Stimulated activated CD8-positive, alpha-beta memory T cell treated with anti-CD3 and anti-CD28 coated beads, Interleukin-7, amount 100 ng/mL, for 1 hour (primary cell): ENCODE measurements at places on chromosomes 1 and 21.

GRCh38 chr1:108732398-108732797 is 14.1 kb upstream of the STXBP3 start:
- no peak for DNase-seq

GRCh38 chr21:38170283-38170682 is 86.5 kb upstream of the KCNJ15 start:
- DNase-seq = no peak

DNA sequence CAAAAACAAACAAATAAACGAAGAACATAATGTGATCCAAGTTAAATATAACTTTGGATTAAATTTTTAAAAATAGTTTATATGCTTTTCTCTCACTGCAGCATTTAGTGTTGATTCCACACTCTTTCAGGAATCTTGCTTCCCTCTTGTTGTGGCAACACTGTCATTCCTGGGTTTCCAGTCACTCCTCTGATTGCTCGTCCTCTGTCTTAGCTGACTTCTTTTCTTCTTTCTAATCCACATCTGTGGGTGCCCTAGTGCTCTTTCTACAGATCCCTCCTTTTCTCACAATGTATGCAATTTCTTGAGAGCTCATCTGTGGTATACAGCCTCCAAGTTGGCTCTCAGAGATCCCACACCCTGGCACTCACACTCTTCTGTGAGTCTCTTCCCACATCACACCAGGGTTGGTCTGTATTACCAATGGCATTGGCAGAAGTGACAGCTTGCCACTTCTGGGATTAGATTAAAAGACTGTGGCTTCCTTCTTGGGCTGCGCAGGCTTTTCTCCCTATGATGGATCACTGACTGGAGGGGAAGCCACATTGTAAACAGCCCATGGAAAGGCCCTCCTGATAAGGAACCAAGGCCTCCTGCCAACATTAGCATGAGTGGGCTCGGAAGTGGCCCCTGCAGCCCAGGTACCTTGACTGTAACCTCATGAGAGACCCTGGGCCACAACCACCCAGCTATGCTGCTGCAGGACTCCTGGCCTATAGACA is 11.5 kb upstream of the MYOC start:
- no peak for DNase-seq

DNA sequence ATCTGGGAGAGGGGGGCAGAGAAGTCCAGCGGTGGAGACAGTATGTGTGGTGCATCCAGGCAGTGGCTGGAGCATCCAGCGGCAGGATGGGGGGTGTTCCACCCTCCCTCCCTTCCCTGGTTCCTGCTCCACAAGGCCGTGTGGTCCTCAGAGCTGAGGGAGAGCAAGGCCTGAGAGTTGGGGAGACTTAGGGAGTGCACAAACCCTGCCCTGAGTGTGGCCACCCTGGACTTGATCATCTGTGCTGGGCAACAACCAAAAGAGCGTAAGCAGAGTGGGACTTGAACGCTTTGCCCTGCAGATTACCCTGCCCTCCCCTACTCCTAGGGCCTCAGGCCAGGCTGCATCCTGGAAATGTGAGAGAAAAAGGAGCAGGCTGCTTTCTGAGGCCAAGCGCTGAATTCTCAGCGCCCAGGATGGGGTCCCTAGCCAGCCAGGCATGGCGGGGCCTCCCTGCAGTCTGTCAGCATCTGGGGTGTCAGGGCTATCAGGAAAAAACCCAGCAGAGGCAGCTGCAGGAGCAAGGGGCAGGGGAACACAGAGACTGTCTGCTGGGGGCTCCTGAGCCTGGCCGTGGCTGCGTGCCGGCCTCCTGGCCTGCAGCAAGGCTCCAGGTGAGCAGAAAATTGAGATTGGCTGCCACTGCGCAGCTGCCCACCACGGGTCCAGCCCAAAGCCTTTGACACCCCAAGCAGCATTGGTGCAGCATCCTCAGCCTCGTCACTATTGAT is 266.2 kb downstream of the NPHP4 start:
- no peak for DNase-seq

DNA sequence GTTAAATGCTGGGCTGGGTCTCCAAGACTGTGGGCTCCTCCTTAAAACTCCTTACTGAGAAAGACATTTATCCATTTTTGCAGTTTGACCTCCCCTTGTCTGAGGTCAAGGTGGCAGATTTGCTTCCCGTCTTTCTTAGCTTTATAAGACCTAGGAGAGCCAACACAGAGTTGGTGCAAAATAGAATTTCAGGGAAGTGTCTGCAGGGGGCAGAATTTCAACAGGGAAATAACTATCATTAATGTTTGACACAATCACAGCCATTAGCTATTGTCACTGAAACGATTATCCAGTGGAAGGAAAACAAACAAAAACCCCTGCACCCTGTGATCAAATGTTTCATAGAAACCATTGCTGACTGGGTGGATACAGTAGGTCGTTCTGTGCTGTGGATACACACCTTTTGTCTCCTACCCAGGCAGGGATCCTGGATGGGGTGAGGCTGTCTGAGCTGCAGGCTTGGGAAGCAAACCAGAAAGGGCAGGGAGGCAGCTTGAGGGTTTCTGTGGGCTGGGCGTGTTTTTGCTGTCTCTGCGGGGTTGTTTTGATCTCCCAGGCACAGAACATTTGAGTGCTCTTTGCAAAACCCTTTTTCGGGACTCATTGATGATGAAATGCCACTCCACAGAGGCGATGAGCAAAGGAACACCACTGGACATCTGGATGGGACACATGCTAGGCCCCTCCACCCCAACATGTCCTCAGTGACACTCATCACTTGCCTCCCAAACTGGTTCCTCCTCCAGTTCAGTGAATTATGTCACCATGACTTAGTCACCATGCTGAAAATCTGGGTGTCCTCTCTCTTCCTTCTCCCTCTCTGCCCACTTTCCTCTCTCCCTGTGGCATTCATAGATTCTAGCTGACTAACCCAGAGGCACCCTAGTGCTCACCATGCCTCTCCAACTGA is 94.2 kb upstream of the SERBP1 start:
- no peak for DNase-seq

DNA sequence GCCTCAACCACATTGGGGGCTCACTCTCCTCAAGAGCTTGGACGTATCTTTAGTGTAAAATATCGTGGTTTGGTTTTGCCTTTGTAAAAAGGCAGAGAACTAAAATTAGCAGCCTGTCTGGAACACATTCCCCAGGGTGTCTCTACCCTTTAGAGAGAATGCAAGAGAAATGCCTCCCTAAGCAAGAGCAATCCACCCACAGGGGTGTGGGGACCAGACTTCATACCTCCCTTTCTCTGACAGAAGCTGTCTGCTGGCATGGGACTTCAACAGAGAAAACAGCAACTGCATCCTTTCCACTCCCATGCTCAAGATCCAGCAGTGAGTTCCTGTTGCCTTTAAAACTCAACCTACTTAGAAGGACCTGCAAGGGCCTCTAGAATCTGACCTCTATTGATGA is 27.9 kb upstream of the TNR start:
- no peak for DNase-seq

- no peak for DNase-seq
Observed at GRCh38 chr21:44414291-44415072, 40.8 kb upstream of the LRRC3 start.

- DNase-seq = no peak
Observed at GRCh38 chr1:161082996-161083747, 6.2 kb downstream of the NECTIN4 start.
